ENCODE measurements at places on chromosomes 7 and 10.

DNA sequence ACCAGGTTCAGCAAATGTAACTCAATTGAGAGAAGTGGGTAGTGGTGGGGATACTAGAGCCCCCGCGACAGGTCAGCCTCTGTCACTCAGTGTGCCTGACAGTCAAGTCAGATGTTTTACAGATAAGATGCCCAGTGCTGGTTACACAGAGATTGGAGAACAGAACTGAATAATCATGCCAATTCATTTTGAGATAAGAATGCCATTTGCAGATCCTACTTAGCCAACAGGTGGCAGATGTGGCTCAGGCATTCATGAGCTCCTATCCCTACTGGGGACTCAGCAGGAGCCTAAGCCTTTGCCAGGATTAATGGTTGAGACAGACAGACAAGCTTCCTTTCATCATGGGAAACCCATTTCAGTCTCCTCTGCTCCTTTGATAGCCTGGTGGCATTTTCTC is 137.8 kb downstream of the MAPK8 start:
- DNase-seq: no peak

- no peak for DNase-seq
These were observed 28.4 kb downstream of the UBE2D4 start for GRCh38 chr7:43954524-43955228.

- no peak for DNase-seq
These were observed 288.8 kb downstream of the CAMK1D start for GRCh38 chr10:12638103-12638502.

- no peak for DNase-seq
These were observed 1165.0 kb downstream of the NXPH1 start for GRCh38 chr7:9598411-9598810.

DNA sequence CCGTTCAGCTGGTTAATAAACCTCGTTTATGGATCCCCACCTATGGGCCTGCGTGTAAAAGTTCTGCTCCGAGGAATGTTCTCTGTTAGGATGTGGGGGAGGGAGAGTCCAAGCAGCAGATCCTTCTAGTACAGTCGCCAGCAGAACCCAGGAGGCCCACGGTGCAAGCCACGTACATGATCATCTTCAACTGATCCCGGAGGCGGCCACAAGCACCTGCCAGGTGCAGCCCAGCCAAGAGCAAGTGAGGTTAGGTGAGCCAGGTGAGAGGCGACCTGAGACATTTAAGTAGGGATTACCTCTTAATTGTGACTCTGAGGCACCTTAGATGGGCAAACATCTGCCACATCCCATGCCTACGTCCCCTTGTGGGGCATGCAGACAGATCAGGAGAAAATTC is 18.0 kb upstream of the FGFR2 start:
- DNase-seq: no peak

GRCh38 chr10:61398366-61399129 is 54.6 kb downstream of the TMEM26 start:
- no peak for DNase-seq

DNA sequence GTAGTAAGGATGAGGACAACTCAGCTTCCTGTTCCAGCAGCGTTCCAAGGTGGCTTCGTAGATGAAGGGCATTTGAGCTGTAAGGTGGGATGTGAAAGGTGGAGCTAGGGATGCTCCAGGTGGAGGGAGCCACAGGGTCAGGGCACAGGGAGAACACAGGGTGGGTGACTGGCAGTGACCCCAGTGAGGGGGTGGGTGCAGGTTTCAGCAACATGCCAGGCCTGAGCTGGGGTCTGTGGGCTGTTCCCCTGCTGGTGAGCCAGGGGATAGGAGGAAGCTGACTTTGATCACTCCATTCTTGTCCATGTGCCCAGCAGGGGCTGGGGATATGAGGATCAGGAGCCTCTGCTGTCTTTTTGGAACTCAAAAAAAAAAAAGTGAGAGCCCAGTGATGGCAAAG is 33.2 kb downstream of the CDH23 start:
- no peak for DNase-seq

DNA sequence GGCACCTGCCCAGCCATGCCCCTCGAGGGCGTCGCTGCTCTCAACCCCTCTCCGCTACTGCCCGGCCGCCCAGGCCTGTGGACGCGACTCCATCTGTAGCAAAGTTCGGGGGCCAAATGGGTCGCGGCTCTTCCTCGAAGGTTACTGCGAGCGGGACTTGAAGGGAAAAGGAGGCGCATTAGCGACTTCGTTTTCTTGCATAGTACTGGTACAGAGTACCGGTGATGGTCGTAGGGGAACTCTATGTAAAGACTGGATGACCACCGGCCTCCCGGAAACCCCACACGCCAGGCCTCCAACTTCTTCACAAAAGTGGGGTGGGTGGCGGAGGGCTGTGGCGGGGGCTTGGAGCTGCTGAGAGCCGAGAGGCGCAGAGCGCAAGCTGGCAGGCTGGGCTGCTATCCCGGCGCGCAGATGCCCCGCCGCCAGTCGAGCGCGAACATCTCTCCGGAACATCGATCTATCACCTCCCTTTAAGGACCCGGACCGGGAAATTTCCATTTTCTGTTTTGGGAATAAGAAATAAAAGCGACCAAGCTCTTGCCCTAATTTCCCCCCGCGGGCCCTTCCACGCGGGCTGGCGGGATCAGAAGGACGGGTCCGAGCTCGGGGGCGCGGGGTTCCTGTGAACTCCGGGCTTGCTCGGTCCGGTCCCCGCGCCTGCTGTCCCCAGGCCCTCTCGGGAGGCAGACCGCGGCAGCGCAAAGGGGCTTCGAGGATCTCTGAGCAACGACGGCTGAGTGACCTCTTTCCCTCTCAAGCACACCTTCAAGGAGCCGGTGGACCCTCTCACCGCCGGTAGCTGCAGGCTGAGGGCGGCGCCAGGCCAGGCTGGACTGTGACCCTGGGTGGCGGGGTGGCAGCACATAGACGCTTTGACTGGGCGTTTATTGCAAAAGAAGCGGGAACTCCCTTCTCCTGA is 12.2 kb upstream of the FEZF1 start:
- DNase-seq: no peak

DNA sequence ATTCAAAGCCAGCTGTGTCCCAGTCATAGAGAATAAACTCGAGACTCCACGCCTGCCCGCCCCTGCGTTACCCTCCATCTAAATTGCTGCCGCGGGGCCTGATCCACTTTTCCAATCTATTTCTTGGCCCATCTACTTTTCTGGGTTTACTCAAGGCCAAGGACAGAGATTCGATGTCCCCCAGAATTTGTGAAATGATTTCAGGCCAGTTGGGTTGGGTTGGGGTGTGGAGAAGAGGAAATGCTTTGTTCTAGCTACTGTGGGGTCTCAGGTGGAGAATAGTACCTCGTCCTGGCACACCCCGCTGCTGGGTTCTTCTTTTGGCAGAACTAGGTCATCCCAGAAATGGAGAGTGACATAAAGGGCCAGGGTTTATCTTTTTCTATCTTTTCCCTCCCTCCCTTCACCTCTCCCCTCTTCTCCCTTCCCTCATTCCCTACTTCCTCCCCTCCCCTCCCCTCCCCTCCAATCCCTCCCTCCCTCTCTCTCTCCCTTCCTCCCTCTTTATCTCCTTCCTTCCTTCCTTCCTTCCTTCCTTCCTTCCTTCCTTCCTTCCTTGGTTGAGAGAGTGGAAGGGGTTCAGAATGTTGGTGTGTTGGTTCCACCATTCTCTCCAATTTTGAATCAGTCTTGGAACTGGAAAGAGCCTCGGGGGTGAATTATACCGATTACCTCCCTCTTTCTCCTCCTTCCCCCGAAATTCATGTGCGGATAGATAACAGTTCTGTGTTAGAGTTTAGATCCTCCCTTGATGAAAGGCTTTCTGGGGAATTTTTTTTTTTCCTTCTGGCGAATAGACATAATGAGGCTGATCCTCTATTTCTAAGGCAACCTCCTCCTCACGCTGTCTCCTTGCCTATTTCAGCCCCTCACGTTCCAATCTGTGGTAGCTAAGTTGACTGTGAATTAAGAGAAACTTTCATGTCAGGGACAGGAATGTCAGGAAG is 1.2 kb upstream of the TMEM229A start:
- DNase-seq: no peak

DNA sequence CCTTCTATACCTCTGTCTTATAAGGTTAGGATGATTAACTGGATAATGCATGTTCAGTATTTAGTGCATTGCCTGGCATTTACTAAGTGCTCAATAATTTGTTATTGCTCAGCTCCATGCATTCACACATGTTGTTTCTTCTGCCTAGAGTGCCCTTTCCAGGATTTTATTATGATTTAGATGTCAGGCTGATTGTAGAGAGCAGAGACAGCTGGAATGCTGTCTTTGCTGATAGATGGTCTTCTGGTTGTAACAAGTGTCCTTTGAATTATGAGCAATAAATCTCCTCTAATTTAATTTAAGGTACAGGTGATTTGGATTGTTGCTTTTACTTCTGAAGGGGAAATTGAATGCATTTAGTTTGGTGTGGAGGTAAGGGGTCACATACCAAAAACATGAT is 548.0 kb downstream of the MAGI2 start:
- no peak for DNase-seq

GRCh38 chr10:68471063-68471585 is 649 bp downstream of the DNA2 start:
- DNase-seq: no peak

DNA sequence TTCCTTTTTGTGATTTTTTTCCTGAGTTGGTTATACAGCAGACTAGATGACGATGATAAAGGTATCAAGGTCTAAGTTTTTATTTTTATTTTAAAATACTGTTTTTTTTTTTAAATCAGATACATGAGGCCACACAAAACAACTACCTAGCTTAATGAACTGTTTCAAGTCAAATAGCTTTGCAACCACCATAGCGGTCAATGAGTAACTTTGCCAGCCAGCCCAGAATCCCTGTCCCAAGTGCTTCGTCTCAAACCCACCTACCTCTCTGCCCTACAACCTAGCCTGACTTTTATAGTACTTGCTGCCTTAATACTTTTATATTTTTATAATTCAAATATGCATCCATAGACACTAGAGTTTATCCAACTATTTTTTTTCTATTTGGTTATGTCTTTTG is 676.5 kb downstream of the NRG3 start:
- no peak for DNase-seq

DNA sequence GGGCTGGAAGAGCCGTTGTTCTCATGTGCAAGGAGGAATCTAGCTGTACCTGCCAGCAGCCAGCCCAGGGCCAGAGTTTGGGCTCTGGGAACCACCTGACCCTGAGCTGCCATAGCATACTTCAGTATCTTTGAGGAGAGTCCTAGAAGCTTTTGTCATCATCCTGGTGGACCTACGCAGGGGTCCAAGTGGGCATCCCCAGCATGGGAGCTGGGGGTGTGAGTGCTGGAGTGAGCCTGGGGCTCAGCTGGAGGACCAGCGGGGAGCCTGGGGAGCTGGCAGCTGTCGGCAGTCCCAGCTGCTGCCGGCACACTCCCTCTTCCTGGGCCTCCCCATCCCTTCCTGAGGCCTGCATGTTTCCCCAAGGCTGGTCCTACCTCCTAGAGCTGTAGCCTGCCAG is 32.5 kb downstream of the C10orf105 start:
- DNase-seq: no peak

DNA sequence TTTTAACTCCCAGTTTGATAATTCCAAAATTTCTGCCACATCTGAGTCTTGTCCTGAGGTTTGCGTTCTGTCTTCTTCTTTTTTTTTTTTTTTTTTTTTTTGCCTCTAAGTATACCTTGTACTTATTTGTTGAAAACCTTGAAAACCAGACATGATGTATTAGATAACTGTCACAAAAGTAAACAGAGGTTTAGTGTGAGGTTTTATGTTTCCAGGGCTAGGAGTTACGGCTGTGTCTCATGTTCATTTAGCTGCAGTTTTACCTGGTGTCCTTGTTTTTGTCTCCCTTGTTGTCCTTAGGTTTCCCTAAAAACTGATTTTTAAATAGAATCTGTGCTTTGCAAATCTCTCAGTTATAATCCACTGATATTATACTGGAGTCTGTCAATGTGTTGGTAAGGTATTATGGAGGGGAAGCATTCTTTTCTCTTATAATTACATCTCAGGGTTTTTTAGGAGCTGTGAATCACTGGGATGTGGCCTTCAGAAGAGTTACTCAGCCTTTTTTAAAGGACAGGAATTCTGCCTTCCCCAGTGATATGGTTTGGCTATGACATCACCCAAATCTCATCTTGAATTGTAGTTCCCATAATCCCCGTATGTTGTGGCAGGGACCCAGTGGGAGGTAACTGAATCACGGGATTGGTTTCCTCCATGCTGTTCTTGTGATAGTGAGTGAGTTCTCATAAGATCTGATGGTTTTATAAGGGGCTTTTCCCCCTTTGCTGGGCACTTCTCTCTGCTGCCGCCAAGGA is 95.0 kb downstream of the CDCA7L start:
- DNase-seq: no peak

DNA sequence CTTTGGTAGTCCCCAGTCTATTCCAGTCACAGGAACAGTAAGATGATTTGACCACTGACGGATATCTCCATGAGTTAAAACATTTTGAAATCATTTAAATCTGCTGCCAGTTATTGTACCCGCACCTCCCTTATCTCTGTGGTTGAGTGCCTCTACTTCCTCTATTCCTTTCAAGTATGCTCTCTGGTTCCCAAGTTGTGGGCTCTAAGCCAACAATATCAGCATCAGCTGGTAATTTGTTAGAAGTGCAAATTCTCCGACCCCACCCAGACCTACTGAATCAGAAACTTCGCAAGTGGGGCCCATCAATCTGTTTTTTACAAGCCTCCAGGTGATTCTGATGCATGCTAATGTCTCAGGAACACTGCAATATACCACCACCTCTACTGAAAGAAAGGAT is 235.5 kb downstream of the CCSER2 start:
- DNase-seq: no peak

GRCh38 chr10:114718374-114718773 is 60.3 kb upstream of the ABLIM1 start:
- no peak for DNase-seq

GRCh38 chr10:87545783-87546182 is 41.1 kb downstream of the MINPP1 start:
- DNase-seq: no peak

DNA sequence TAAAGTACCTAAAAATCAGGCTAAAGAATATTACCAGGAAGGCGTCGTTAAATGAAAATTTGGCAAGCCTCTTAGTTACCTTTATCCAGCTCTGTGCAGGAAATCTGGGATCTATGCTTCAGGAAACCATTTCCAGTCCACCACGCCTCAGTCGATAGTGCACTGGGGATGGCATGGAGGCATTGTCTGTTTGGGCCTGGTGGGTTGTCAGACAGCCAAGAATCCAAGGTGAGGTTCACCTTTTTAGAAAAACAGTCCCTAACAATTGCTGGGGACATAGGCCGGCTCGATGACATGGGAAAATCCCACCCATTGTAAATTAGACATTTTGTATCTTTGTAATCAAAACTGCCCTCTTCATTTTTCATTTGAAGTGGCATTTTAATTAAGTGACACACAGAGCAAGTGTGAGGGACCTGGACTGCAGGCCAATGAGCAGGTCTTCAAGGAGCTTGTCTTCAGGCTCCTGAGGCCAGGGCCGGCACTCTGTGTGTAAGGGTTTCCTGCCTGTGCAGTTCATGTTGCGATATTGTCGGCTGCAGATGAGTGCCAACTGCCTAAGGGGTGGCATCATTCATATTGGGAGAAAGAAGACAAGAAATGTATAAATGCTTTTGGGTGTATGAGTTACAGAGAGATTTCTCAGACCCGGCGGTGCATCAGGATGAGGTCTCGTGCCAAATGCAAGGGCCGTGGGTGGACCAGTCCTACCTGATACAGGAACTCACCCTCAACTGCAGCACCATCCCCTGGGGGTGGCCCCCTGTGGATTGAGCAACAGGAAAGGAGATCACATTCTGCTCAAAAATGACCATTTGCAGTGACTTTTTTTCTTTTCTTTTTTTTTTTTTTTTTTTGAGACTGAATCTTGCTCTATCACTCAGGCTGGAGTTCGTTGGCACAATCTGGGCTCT is 80.8 kb downstream of the PTPRE start:
- DNase-seq: no peak
